ENCODE measurements at places on chromosomes 7 and 10.

- no peak for DNase-seq
These were observed 133.6 kb downstream of the RNF216 start for GRCh38 chr7:5647816-5648215.

GRCh38 chr7:55073051-55073511 lies 54.3 kb downstream of the EGFR start:
- DNase-seq: no peak

- DNase-seq: no peak
These were observed 618.9 kb upstream of the IGFBP3 start for GRCh38 chr7:46539892-46540483.

GRCh38 chr7:53675835-53676234 lies 640.4 kb downstream of the POM121L12 start:
- no peak for DNase-seq

DNA sequence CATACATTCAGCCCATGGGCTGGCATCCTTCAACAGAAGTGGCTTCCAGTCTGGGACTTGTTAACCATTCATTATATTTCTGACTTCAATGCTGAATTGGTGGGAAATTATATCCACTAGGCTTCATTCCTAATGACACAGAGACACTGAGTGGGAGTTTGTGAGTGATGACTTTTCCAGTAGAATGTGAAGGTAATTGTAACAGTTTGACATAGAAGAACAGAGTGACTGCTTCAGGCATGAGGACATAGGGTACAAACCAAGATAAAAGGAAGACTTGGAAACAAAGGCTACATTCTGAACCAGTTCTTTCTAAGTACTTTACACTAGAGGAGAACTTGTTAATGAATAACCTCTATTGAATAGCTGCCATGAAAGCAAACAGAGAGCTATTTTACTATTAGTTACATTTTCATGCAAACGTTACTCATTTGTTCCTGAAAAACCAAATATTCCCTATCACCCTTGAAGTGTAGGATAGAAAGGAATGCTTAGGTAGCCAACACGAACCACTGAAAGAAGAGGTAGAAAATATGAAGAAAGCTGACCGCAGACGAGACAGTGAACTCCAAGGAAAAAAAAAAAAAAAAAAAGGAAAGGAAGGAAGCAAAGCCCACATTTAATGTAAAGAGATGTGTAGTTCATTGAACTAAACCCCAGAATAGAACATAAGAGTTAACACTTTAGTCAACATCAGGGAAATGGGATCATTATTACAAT lies 237.0 kb upstream of the SEMA3C start:
- no peak for DNase-seq

DNA sequence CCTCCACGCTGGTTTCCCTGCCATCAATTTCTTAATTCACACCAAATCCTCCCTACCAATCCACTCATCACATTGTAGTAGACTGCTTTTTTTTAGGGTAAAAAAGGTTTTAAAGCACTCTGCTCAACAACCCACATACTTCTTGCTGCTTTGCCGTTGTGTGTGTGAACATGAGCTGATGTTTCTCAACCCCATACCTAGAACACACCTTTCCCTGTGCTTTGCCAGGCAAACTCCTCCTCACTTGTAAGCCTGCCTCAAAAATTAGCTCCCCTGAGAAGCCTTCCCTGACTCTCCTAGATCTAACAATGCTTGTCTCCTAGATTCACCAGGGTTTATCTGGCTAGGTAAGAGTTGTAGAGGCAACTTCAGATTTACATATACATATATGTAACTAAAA lies 119.0 kb upstream of the FAM133B start:
- no peak for DNase-seq

DNA sequence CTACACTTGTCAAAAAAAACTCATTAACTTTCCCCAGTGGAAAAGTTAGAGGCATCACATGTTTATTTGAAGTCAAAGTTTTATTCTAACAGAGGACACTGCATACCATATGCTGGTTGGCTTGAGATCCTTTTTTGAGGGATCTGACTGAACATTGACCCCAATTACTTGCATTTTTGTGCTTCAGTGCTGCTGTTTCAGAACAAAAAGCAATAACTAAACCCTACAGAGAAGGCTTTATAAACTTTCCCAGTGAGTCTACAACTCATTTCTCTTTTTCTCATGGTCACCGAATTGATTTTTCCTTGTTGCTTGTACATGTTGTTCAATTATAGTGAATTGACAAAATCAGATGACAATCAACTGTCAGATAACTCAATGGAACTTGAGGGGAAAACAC lies 69.3 kb upstream of the PHYHIPL start:
- DNase-seq: no peak

GRCh38 chr7:85226361-85227085 lies 39.7 kb upstream of the SEMA3D start:
- no peak for DNase-seq

GRCh38 chr7:102111061-102112041 lies 175.3 kb upstream of the SH2B2 start:
- no peak for DNase-seq

GRCh38 chr7:98974906-98975816 lies 96.8 kb downstream of the TRRAP start:
- no peak for DNase-seq

- DNase-seq: no peak
These were observed 141.5 kb downstream of the PPP1R17 start for GRCh38 chr7:31828520-31828919.

- no peak for DNase-seq
These were observed 3.5 kb upstream of the CFAP58 start for GRCh38 chr10:104350127-104350635.

- no peak for DNase-seq
These were observed 24.9 kb upstream of the GSAP start for GRCh38 chr7:77441046-77441445.

GRCh38 chr10:122249303-122249850 lies 21.7 kb upstream of the BTBD16 start:
- DNase-seq: no peak

DNA sequence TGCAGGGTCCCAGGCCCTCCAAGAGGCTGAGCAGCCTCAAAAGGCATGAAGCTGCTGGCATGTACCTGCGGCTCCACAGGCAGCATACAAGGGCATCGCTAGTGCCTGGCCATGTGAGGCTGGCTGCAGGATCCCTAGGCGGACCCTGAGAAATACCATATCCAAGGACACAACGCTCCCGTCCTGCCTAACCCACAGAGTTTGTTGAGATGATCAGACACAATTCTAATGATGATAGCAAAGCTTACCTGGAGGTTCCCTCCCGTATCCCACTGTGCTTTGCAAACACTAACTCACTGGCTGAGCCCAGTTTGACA lies 17.3 kb downstream of the CLRN3 start:
- DNase-seq: no peak

DNA sequence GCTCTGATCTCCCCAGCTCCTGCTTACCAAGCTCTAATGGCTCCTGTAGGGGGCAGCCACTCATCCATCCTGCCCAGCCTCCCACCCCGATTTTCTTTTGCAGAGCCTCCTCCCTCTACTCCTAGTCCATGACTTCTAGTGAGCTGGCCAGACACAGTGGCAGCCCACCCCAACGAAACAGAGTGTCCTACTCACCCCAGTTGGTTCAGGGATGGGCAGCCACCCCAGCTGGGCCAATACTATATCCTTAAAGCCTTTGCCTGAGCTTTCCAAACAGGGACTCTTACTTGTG lies 77.1 kb downstream of the GRID1 start:
- DNase-seq: no peak

- DNase-seq: no peak
These were observed 506.4 kb upstream of the C7orf33 start for GRCh38 chr7:148084138-148084537.

DNA sequence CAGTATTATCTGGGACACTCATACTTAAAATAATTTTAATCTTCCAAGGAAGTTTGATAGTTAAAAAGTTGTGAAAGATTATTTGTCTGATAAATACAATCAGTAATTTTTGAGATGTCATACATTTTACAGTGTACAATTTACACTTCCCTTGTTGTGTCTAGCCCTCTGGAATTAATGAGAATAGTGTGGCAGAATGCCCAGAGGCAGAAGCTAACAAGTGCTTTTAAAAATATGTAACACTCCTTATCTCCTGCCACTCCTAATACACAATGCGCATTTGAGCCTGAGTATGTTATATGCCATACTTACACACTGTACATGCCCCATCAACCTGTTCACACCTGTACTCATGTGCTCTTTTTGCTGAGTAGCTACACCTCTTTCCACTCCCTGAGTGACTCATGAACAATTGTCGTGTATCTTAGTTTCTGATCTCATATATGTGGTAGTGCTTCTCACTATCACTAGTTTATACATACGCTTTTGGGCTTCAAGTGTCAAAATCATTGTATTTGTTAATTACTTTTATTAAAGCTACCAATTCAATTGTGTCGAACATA lies 106.9 kb upstream of the GNAI1 start:
- DNase-seq: no peak

DNA sequence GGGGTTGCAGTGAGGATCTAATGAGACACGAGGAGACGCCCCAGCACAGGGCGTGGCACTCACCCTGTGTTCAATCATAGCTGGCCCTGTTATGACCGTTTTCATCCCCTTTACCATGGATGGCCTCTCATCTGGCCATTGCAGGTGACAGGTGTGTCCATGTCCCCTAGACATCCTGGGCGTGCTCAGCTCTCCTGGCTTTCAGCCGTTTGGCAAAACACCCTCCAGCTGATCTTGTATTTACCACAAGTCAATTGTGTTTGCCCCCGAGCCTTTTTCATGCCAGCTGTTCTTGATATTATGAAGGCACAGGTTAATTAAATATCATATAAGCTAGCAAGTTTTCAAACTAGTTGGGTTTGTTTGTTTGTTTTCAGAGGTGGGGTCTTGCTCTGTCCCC lies 97.1 kb downstream of the CHST15 start:
- no peak for DNase-seq

DNA sequence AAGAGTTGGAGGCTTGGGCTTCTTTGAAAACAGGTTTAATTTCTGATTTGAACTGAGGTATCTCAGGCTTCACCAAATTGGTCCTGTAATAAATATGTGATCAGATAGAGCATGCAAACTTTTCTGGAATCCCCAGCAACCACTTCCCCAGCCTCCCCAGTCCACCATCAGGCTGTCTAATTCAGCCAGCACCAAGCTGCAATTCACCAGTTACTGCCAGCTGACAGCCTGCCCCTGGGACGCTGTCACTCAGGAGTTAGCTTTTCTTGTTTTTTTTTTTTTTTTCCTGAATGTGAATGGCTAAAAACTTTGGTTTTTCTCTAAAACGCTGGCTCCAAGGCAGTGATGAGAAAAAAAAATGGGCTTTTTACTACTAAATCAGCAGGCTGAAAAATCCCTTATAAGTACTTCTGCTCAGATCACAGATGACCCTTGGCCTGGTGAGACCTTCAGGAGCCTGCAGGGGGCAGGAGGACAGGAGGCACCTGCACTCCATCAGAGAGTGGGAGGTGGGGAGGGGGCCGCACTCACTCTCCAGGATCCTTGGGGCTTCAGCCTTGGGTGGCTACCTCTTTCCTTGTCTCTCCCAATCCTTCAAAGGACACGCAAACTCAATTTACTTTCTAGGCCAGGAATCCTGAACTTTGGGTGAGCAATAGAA lies 349.4 kb downstream of the GATA3 start:
- DNase-seq: no peak

Measured in stimulated activated CD4-positive, alpha-beta T cell treated with anti-CD3 and anti-CD28 coated beads, TNF-alpha, amount 100 ng/mL, for 1 hour (primary cell).